Left renal cortex interstitium (tissue), 4 donors: ENCODE measurements at places on chromosomes 4 and X. TPM values are rescaled to one million over a fixed set of nuclear protein-coding genes. Genes with fewer than 3 reads are reported as not detected.

SEPTIN11 gene
- 265 TPM for polyA plus RNA-seq

CHRNA9 gene
- 0.82 TPM for polyA plus RNA-seq

HTR2C gene
- polyA plus RNA-seq, result 0.43 TPM

DGKK gene
- 8.4 TPM for polyA plus RNA-seq

SPOCK3 gene
- 14.6 TPM for polyA plus RNA-seq

SPIN2A gene
- polyA plus RNA-seq, result 4.5 TPM

SATL1 gene
- polyA plus RNA-seq, result 0.61 TPM

DEFB131A gene
- not detected for polyA plus RNA-seq

GRXCR1 gene
- polyA plus RNA-seq, result not detected

LPAR4 gene
- 19.6 TPM for polyA plus RNA-seq

TCEAL8 gene
- 150 TPM for polyA plus RNA-seq

CCSER1 gene
- polyA plus RNA-seq, result 24.0 TPM

KLHL2 gene
- 20.3 TPM for polyA plus RNA-seq
